ENCODE measurements at places on chromosomes 2 and 18. TPM values are rescaled to one million over a fixed set of nuclear protein-coding genes. Genes with fewer than 3 reads are reported as not detected.

Gene TUBB8B
- not detected for total RNA-seq

- peak; percentile 12 for DNase-seq
Measured at GRCh38 chr2:7927691-7928090, 754.2 kb upstream of the ID2 start.

- DNase-seq: peak; percentile 83
Measured at GRCh38 chr2:18792226-18792629, 202.9 kb upstream of the NT5C1B start.

DNA sequence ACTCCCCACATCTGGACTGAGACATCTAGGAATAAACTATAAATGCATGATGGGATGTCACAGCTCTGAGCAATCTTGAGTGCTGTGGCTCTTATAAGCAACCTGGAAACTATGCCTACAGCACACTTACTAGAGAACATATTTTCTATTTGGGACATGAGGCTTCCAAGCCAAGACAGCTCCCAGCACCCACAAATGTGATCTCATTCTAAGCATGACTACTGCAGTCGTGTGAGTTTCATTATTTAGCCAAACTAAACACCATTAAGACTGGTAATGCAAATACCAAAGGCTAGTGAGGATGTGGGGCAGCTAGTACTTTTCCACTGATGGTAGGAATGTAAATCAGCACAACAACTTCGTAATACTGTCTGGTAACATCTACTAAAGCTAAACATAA, 72.5 kb downstream of the RTTN start:
- DNase-seq: peak; percentile 44

Gene PELI1
- 6.2 TPM for total RNA-seq

Gene DTNA
- total RNA-seq: 1.6 TPM

Gene TPO
- not detected for total RNA-seq

Gene SPP2
- not detected for total RNA-seq

Gene TACR1
- total RNA-seq: not detected

- no peak for DNase-seq
Measured at GRCh38 chr2:135078417-135078816, 26.3 kb downstream of the RAB3GAP1 start.

DNA sequence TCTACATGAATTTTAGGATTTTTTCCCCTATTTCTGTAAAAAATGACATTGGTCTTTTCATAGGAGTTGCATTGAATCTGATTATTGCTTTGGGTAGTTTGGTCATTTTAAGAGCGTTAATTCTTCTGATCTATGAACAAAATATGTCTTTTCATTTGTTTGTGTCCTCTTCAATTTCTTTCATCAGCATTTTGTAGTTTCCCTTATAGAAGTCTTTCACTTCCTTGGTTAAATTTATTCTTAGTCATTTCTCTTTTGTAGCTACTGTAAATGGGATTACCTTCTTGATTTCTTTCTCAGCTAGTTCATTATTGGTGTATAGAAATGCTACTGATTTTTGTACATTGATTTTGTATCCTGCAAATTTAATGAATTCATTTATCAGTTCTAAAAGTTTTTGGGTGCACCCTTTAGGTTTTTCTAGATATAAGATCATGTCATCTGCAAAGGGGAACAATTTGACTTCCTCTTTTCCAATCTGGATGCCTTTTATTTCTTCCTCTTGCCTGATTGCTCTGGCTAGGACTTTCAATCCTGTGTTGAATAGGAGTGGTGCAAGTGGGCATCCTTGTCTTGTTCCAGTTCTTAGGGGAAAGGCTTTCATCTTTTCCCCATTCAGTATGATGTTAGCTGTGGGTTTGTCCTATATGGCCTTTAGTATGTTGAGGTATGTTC, 36.6 kb upstream of the AAK1 start:
- DNase-seq: no peak

Gene NEDD4L
- total RNA-seq: 10.9 TPM

- peak; percentile 5 for DNase-seq
Measured at GRCh38 chr2:240024766-240025165, 376 bp downstream of the NDUFA10 start.

- peak; percentile 10 for DNase-seq
Measured at GRCh38 chr2:116510117-116510671, 1304.3 kb upstream of the DDX18 start.

GRCh38 chr2:101858246-101858645, 133.5 kb upstream of the IL1R2 start:
- DNase-seq: no peak

Gene TBR1
- total RNA-seq: not detected

Measured in RPMI7951 (cell line).